Hypothalamus (tissue), 51 donors: ENCODE measurements at places on chromosomes 2 and 18.
A peak's percentile ranks its signal among the peaks of the same experiment; 100 is the strongest.

- no peak for DNase-seq
Observed at GRCh38 chr2:134154246-134154645, 99.6 kb upstream of the MGAT5 start.

- no peak for DNase-seq
Observed at GRCh38 chr2:171347591-171348032, 86.2 kb downstream of the METTL8 start.

GRCh38 chr18:36376361-36376760 is 78.8 kb downstream of the FHOD3 start:
- no peak for DNase-seq

DNA sequence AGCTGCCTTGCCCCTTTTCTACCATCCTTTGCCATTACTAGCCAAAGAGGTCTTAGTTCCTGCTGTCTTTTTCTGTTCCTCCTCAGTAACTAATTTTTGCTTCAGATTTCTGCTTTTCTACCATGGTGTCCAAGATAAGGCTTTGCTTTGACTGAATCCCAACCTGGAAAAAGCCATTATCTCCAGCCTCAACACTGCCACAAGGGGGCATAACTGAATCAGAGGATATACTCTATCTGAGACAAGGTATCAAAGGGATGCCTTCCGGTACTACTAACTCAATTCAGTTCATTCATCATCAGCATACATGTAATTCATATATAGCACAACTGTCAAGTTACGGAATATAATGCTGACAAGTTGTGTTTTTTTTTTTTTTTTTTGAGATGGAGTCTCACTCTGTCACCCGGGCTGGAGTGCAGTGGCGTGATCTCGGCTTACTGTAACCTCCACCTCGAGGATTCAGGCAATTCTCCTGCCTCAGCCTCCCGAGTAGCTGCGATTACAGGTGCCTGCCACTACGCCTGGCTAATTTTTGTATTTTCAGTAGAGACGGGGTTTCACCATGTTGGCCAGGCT is 11.4 kb downstream of the OSGEPL1 start:
- no peak for DNase-seq

- no peak for DNase-seq
Observed at GRCh38 chr2:195543063-195543462, 114.0 kb upstream of the SLC39A10 start.

DNA sequence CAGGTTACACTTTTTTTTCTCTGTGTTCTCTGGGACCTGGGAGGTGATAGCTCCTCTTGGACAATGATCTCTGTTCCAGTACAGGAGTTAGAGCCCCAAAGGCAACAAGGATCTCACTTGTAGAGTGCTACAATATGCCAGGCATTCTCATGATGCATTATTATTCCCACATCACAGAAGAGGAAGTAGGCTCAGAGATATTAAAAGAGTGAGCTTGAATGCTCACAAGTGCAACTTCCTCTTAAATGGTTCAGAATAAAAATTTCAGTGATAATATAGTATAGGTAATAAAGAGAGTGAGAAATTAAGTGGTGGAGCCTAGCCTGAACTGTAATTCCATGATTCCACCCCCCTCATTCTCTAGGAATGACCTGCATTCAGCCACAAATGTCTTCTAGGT is 21.4 kb downstream of the POLE4 start:
- DNase-seq: no peak

DNA sequence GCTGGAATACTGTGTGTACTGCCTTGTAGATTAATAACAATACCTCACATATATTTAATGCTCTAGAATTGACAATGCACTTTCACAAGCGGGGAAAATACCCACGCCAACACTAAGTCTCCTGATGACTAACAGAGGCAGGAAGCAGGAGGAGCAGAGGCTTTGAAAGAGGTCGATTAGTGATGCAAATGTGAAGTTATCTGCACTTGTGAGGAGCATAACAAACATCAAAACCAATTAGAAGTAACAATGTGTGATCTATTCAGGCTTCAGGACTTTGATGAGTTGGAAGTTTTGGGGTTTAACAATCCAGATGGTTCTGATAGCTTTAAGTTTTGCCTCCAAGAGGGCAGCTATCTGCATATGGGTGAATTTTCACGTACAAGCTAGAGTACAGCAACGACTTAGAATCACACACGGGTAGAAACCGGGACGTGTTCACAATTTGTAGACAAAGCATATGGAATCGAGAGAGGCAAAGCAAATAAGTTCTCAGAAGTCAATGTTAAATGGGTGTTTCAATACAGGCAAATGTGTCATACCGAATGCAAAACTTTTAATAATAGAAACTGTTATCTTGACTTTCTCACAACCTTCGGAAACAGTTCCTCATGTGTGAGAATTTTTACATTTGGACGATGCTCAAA is 114.5 kb downstream of the METTL8 start:
- DNase-seq: no peak

DNA sequence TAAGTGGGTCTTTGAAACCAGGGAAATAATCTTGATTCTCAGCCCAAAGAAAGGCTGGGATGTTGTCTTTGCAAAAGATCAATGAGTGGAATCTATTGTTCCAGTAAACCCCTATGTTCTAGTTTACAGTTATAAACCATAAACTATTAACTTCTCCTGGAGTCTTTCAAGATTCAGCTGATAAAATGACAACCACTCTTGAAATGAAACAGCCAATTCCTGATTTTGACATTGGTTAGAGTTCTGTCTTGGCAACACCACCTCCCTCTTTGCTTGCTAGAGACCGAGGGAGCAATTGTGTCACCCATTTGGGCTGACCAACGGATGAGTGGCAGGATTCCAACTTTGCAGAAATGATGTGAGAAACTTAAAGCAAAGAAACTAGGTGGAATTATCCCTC is 746.9 kb downstream of the SLC4A3 start:
- DNase-seq: no peak

DNA sequence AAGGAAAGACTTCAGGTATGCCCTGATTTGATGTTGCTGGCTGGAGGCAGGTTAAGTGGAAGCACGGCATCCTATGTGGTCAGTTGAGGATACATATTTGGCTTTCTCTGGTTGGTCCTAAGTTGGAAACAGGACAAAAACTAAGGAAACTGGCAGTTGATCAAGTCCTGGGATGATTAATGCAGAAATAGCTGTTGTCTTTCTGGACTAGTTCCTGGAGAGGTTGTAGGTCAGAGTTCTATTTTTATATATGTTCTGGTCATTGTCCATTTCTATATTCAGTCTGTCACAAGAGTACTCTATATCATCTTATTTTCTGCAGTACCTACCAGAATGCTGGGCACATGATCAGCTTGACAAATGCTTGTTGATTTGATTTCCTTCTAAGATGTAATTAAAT is 4.0 kb upstream of the SLC35F5 start:
- no peak for DNase-seq

- DNase-seq: no peak
Observed at GRCh38 chr2:37877457-37878315, 47.4 kb upstream of the RMDN2 start.

- DNase-seq: no peak
Observed at GRCh38 chr18:25604196-25604893, 252.4 kb upstream of the ZNF521 start.

DNA sequence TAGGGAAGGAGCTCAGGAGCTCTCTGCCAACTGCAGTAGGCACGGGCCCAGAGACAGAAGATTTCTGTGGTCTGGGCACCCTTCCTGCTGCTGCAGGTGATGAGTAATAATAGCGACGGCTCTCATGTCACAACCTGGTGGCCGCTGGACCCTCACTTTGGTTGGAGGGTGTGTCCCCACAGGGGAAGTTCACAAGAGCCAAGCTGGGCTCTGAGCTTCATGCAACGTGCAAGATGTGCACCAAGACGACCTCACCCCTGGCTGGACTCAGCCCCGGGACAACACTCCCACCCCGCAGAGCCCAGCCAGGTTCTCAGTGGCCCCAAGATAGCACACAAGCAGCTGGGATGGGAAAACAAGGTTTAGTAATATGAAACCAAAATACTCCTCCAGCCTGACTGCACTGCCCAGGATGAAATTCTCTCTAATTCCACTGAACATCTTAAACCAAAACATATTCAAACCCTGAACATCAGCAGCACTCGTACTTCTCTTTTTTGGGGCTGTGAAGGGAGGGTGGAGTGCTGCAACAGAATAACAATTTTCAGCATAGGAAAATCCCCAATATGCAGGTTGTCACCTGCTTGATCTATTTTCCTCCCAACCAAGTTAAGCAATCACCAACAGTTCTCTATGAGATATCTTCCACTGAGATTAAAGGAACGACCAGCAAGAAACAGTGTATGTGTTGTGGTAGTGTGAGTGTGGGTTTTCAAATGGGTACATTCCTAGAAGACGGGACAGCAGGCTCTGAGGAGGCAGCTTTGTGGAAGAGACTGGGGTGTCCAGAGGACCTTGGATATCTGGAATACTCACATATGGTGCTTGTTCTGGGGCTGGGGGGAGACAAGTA is 26.5 kb downstream of the BCL2 start:
- DNase-seq: no peak

- no peak for DNase-seq
Observed at GRCh38 chr2:144358979-144359541, 160.9 kb downstream of the ZEB2 start.

GRCh38 chr2:36783246-36783645 is 86.7 kb downstream of the VIT start:
- DNase-seq: no peak

DNA sequence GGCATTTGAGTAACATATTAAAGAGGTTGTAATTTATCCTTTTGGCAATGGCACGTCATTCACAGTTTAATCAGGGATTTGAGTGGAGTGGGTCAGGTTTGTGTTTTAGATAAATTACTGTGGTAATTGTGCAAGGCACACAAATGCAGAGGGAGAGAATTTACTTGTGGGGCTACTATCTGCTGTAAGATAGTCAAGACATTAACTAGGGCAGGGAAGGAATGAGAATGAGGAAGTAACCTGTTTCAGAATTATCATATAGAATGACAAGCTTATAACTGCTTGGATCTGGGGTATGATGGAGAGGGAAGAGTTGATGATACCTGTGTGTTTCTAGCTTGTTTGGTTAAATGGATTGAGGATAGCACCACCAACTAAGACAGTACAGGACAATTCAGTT is 58.9 kb upstream of the ZSWIM2 start:
- no peak for DNase-seq

DNA sequence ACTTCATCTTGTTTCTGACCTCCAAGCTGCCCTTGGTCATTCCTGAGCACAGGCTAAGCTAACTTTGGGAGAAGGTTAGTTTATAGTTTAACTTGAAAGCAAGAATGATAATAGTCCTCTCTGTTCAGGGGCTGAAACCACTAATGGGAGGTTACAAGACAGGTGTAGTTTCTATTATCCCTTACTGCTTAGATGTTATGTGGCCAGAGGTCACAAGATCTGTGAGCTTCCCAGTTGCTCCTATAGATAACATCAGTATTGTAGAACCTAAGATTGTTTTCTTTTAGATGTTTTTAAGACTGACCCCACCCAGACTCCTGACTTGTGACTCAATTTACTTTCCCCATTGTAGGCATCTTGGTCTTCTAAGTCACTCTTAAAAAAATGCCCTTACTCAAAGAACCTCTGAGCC is 94.8 kb upstream of the LPIN2 start:
- no peak for DNase-seq

DNA sequence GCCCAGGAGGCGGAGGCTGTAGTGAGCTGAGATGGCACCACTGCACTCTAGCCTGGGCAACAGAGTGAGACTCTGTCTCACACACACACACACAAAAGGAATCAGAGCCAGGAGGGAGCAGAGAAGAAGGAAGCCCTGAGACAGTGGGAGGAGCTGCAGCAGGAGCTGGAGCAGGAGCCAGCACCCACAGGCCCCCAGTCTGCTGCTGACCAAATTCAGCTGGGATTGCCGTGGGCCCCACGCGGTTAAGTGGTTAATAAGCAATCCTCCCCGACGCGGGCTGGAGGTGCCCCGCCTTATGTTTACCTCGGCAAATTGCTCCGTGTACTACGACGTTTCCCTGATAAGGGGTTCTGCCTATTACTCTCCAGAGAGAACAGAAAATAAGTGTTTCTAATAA is 265.3 kb downstream of the TWIST2 start:
- DNase-seq: no peak

- no peak for DNase-seq
Observed at GRCh38 chr2:50143822-50144575, 887.9 kb downstream of the NRXN1 start.

GRCh38 chr2:44663471-44664073 is 277.9 kb upstream of the SIX3 start:
- DNase-seq: no peak

- no peak for DNase-seq
Observed at GRCh38 chr2:19351899-19352697, 6.3 kb downstream of the OSR1 start.

DNA sequence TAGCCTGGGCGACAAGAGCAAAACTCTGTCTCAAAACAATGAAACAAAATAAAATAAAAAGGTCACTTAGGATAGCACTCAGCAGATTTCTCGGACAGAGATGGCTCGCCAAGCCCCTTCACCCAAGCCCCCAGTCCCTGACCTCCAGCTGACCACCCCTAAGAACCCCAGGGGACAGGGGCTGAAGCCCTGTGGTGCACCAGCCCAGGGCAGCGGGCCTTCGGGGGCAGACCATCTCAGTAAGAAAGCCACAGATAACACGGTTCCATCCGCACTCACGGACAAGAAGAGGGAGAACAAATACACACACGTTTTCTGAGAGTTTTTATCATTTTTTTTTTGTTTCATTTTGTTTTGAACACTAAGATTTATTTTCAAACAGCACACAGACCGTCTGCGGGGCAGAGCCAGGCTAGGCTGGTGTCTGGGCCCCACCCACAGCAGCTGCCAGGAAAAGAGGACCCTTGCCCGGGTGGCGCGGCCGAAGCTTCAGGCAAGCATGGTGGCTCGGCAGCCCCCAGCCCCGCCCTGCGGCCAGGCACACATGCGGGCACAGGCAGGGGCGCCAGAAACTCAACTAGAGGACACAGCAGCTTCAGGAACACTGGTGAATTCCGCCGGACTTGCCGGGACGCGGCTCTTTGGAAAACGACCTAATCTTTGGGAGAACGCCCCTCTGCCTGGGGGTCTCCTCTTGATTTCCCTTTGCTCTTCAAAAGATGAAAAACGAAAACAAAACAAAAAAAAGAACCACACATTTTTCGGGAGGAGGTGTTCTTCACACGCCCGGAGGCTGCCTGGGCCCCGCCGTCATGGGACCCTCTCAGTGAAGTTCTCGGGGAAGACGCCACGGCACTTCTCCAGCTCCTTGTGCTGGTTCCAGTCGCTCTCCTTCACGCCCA is 59.0 kb downstream of the BIN1 start:
- DNase-seq: no peak

- no peak for DNase-seq
Observed at GRCh38 chr18:53817976-53818950, 406.2 kb downstream of the MBD2 start.

DNA sequence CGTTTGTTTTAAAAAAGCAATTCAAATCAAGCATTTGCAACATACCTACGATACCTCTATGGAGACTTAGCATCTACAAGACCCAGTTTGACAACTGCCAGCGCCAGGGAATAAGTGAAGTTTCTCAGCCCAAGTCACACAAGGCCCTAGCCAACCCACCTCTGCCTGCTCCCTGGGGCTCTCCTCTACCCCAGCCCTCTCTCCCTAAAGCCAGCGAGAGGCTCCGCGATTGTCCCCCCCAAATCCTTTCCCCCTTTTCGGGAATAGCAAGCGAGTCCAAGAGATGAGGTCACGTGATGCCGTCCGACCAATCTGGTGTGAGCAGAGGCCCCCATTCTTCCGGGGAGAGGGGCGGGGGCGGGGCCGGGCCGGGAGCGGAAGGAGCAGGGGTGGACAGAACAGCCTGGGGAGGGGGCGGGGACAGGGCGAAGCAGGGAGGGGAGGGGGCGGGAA is 102.2 kb upstream of the RAB6C start:
- DNase-seq: peak; percentile 89

- DNase-seq: no peak
Observed at GRCh38 chr2:205590759-205591158, 91.5 kb upstream of the NRP2 start.
